ENCODE measurements at places on chromosomes 2 and 18.

GRCh38 chr18:9804517-9805104, 81.2 kb upstream of the TXNDC2 start:
- DNase-seq: no peak

GRCh38 chr2:95042472-95043271, 17.2 kb downstream of the MAL start:
- DNase-seq: no peak

DNA sequence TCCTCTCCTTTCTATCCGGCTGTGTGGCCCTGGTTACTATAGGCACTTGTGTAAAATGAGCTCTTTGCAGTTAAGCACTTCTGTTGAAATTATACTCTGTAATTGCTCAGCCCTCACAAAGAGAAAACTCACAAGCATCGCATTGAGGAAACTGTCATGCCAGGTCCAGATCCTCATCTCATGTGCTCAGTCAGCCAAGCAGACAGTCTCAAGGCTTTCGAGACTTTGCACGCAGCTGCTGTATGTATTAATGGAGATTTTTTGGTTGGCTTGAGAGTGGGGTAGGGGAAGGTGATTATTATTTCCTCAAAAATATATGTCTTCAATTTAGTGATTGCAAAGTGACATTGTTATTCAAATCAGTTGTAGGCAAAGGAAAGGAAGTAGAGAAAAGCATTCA, 33.0 kb upstream of the PHLPP1 start:
- no peak for DNase-seq

- no peak for DNase-seq
These were observed 13.4 kb upstream of the HRH4 start for GRCh38 chr18:24446953-24447538.

DNA sequence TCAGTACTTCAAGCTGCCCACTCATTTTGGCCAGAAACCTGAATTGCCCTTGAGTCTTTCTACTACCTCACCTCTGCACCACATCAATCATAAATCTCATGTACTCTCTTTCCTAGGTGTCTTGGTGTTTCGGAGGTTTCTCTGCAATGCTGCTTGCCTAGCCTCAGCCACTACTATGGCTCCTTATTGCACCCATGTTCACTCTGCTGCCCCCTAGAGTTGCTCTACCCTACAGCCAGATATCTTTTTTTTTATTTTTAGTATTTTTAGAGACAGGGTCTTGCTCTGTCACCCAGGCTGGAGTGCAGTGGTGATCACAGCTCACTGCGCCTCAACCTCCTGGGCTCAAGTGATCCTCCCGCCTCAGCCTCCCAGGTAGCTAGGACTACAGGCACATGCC, 413.0 kb downstream of the PTPRM start:
- no peak for DNase-seq

DNA sequence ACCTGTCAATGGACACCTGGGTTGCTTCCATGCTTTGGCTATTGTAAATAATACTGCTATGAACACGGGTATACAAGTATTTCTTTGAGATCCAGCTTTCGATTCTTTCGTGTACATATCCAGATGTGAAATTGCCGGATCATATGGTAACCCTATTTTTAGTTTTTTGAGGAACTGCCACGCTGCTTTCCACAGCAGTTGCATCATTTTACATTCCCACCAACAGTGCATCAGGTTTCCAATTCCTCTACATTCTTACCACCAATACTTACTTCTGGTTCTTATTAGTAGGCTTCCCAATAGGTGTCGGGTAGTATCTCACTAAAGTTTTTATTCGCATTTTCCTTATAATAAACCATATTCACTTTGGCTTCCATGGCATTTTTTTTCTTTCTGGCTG, 69.6 kb downstream of the PID1 start:
- no peak for DNase-seq

DNA sequence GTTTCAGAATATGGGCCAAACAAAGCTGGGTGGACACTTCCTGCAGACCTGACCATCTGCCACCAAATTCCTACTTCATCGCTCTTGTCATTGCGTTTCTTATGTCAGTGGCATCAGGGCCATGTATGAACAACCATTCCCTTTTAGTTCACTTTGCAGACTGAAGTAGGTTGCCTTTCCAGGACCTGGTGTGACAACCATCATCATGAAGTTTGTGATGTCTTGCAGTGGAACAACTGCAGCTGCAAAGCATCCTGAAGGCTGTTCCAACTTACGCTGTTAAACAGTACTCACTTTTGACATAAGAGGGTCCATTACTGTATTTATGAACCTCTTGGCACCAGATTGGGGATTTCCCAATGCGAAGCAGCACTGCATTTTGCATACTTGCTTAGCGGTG, 511.6 kb downstream of the ARHGAP15 start:
- DNase-seq: no peak

GRCh38 chr2:232632904-232633412, 446 bp upstream of the EFHD1 start:
- DNase-seq: no peak

- no peak for DNase-seq
These were observed 586.5 kb downstream of the EPHA4 start for GRCh38 chr2:220985561-220985960.

DNA sequence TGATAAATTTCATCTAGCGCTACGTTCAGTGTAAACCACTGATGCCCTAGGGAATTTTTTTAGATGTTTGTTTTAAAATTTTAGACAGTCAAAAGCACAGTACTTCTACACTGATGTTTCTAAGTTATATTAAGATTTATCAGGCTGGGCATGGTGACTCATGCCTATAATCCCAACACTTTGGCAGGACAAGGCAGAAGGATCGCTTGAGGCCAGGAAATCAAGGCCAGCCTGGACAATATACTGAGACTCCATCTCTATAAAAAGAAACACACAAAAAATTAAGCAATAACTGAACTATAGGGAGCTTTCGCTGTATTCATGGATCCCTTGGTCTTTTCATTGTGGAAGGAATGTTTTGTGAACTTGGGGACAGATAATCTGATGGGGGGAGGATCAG, 50.6 kb upstream of the MAPRE2 start:
- DNase-seq: peak; percentile 50

DNA sequence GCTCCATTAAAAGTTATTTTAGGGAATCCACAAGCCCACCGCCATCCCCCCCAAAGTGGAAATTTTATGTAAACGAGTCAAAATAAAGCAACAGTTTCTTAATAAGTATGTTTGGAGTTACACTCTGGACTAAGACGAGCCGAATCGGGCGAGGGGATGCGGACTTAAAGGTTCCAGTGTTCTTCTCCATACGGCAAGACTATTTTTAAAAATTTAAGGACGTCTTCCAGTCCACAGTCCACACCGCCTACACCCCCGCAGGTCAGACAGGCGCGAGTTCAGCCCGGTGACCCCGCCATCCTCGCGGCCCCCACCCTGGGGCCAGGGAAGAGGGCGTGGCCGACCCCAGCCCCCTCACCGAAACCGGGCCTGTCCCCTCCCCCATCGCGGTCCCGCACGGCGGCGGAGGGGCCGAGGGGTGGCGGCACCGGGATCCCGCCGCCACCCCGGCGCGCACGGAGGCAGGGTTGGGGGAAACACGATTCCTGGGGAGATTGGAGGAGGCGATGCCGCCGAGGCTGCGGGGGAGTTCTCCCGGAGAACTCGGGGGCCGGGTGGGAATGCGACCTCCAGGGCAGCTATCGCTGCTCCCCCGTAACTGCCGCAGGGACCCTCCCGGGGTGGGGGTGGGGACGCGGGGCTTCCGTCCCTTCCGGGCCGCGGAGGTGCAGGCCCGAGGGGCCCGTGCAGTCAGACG, 24.5 kb upstream of the SMAD7 start:
- no peak for DNase-seq

- no peak for DNase-seq
These were observed 14.1 kb upstream of the CNNM3 start for GRCh38 chr2:96801786-96802595.

DNA sequence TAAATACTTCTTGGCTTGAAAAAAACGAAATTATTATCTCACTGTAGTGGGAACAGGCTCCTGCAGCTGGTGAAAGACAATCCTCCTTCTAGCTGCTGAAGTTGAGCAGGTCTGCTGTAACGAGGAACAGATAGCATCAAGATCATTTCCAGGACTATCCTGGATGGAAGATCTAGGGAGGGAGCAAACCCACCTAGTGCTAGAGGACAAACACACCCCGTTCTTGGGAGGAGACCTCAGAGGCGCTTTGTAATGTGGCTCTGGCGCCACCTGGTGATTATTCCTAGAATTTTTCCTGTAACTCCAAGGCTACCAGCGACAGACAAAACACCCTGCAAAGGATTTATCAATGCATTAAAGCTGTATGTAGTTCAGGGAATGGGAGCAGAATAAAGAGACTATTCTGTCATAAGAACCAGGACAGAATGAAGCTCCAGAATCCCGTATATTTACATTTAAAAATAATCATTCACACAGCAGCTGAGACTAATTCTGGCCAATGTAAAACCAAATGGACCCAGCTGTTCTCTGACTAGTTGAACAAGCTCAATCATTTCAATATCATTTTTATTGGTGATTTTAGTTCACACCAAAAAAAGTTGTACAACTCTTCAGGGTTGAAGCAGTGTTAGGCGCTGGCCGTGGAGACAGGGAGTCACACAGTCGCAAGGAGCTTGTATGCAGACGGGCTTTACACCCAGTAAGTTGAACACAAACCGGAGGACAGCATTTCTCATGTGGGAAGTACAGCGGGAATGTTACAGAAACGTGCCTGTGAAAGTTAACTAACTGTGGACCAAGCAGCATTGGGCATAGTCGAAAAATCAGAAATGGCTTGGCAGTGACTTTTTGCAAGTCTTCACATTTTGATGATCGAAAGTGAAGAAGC, 290.3 kb downstream of the TRIB2 start:
- DNase-seq: no peak

GRCh38 chr2:165888171-165888570, 65.4 kb downstream of the TTC21B start:
- DNase-seq: no peak

DNA sequence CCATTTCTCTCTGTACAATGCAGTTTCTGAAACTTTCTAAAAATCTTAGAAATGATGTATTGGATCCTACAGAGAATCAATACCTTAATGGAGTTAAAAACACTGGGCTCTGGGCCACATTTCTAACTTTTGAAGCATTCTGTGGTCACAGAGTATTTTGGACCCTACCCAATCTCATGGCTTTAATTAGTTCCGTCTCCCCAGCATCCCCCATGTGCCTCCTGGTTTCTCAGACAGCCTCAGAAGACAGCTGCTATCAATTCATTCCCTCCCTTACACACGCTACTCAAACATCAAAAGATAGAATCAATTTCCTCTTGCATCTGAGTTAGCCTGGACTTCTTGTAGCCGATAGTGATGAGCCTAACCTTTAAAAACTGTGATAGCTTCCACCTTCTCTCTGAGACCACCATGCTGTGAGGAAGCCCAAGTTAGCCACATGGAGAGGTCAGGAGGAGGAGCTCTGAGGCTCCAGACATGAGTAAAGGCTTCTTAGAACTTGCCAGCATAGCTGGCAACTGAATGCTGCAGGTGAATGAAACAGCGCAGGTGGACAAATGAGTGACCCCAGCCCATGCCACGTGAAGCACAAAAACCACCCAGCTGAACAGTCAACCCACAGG, 10.4 kb downstream of the ADCY3 start:
- DNase-seq: no peak

GRCh38 chr2:23592898-23593751, 208.1 kb downstream of the KLHL29 start:
- no peak for DNase-seq

DNA sequence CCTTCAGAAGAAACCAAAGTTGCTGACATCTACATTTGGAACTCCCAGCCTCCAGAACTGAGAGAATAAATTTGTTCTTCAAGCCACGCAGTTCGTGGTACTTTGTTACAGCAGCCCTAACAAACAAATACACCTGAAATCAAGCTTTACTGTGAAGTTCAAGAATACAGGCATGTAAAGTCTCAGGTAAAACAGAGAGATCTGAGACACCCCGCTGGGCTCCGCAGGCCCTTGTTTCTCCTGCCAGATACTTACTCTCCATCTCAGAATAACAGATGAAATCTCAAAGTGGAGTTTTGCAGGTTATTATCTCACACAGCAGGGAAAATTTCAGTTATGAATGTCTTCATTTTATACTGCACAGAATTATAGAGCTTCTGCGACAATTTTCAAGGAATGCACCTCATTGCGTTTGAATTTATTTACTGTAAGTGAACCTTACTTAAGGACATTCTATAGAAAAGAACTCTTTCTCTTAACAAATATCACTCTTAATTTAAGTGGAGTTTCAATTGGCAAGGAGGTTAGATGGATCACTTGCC, 492.4 kb upstream of the LRATD1 start:
- DNase-seq: no peak

- DNase-seq: no peak
These were observed at the start of gene NFATC1 for GRCh38 chr18:79395761-79396404. NFATC1 (plus strand) TSS chr18:79395930; CDS start chr18:79396225, 295 bp downstream.

DNA sequence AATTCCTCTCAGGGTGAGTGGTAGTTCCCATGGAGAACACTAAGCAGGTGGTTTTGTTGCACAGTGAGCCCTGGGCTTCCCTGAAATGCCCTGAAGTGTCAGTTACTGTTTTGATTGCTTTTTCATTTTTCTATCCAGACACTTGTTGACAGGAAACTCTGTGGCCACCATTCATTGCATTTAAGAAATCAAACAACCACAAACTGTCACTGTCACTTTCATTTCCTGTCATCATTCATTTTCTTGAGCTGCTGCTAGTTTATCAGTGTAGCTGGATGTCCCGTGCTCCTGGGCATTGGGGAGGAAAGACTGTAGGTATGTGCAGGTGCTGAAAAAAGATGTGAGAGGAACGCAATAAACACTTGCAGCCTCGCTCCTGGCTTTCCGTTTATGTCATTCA, 891.6 kb upstream of the ZEB2 start:
- no peak for DNase-seq

- DNase-seq: no peak
These were observed 40.8 kb upstream of the PXDN start for GRCh38 chr2:1784986-1785617.

GRCh38 chr2:14982790-14983189, 350.3 kb downstream of the LRATD1 start:
- no peak for DNase-seq

- no peak for DNase-seq
These were observed 122.5 kb downstream of the KLHL29 start for GRCh38 chr2:23507267-23508065.

DNA sequence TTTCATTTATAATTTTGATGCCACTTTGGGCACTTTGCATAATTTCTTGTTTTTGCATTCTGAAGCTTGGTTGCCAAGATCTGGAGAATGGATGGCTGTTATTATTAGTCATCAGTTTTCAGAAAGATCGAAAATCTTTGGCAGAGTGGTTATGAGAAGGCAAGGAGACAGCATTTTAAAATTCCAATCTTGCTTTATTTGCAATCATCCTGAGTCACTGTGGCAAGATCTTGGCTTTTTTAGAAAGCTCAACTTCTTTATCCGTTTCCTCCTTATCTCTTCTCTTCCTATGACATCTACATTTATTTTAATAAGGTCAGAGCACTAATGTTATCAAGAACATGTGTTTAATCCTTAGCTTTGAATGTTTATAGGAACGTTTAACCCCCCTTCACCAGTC, 31.1 kb upstream of the EIF2AK3 start:
- no peak for DNase-seq

DNA sequence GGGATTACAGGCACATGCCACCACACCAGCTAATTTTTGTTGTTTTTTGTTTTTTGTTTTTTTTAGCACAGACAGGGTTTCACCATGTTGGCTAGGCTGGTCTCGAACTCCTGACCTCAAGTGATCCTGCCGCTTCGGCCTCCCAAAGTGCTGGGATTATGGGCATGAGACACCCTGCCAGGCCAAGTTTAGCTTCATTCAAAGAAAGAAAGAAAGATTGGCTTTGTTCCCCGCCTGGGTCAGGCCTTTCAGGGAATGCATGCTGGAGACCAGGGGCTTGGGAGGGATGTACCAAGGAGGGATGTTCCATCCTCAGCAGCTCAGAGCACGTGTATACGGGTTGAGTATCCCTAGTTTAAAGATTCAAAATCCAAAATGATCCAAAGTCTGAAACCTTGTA, 283.0 kb downstream of the ALPK2 start:
- no peak for DNase-seq

Data from retinal pigment epithelial cell (primary cell).